ENCODE measurements at places on chromosomes 3 and 15.
A peak's percentile ranks its signal among the peaks of the same experiment; 100 is the strongest.

DNA sequence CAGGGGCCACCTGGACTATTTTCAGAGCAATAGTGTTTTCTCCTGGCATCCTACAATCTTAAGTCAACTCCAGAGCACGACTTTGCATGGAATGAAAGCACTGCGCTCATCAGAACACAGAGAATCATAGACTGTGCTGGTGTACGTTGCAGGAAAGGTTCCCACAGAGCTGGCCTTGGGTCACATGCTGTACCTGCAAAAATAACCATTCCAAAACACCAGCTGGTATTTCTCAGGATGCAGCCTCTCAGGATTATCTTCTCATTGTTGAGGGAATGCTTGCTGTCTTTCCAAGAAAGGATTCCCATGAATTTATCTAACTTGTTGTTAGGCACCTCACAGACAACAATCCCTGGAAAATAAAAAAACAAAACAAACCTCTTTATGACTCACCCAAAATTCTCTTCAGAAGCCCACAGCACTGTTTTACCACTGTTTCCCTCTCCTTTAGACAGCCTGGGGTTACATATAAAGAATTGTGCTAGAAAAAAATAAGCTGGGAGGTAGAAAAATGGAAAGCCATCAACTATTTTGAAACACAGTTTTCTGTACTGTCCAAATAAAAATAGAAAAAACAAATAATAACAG lies 131.7 kb downstream of the ATP8B4 start:
- DNase-seq, result no peak

- no peak for DNase-seq
Measured at GRCh38 chr3:53250453-53250852, 5.4 kb downstream of the TKT start.

DNA sequence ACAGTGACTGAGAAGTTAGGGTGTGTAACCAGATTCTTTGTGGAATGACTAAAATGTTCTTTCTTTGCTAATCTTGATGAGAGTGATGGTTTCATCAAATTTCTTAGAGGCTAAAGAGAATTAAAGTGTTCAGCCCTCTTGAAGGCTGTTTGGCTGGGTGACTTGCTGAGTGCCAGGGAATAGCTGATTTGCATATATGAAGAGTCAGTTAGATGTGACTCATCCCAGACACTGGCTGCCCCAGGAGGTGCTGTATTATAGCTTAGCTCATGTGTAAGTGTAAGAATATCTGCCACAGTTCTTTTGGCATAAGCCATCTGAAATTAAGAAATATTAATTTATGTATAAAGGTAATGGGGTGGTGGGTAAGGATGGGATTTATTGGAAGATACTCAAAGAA lies 535.1 kb downstream of the NLGN1 start:
- DNase-seq, result no peak

GRCh38 chr3:70090322-70090913 lies 90.9 kb downstream of the SAMMSON start:
- DNase-seq, result no peak

DNA sequence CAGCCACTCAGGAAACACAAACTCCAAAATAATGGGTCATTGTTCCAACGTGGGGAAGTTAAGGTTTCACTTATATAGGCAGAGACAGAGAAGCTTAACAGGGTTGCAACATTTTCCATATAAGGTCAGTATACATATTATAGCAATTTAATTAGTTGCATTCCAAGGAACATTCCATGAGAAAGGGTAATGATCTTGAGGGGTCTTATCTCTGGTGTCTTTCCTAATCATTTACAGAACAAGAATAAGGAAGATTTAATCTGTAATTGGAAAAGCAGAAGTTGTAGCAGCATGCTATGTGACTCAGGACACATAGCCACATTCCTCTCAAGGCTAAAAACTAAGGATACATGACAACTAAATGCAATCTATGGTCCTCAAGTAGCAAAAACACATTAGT lies 4.9 kb downstream of the MNS1 start:
- no peak for DNase-seq

GRCh38 chr3:136882571-136882970 lies 20.6 kb downstream of the NCK1 start:
- peak; percentile 35 for DNase-seq

GRCh38 chr15:61987824-61988223 lies 72.4 kb downstream of the VPS13C start:
- no peak for DNase-seq

GRCh38 chr3:28680050-28680449 lies 331.4 kb upstream of the AZI2 start:
- no peak for DNase-seq

GRCh38 chr15:74259292-74259648 lies 23.1 kb downstream of the CCDC33 start:
- DNase-seq, result no peak

DNA sequence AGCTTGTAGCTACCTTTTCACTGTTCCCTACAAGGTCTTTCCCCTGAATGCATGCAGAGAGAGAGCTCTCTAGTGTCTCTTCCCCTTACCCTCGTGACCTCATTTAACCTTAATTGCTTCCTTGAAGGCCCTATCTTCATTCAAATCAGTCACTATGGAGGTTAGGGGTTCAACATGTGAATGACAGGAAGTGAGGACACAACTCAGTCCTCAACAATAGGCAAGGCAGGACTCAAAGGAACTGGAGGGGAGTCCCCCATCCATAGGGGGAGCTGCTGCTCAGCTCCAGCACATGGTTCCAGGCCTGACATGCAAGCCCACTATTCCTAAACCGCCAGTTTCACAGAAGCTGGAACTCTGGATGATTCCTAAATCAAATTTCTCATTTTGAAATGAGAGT lies 33.8 kb upstream of the GYG1 start:
- DNase-seq, result no peak

All from CD4-positive, alpha-beta T cell treated with Interleukin-4 for 4 hours (primary cell).